ENCODE measurements at places on chromosomes 1 and 21. TPM values are rescaled to one million over a fixed set of nuclear protein-coding genes. Genes with fewer than 3 reads are reported as not detected.

DNA sequence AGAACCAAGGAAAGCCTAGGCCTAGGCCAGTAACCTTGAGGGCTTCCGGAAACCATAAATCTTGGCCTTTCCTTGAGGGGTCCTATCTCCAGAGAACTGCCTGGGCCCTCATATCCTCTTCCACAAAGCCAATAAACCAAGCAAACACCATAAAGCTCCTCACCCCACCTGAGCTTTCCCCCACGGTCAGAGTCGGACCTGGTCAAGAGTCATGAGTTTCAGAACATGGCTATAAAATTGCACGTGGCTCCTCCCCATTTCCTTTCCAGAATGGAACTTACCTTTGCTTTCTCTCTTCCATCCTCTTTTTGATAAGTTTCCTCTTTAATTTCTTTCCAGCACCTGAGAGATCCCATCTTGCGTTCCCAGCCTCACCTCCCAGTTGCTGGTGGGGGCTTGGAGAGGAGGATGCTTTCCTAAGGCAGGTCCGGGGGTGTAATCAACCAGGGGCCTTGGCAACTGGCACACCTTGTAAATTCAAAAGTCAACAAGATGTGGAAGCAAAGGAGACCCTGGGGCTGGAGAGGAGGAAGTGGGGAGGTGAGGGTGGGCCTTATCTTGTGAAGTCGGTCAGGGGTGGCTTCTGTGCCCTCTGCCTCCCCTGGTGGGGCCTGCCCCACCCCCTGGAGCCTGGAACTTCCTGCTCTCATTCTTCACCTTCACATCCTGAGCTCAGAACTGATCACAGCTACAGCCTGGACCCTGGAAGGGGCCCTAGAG lies 259.9 kb downstream of the FOXD2 start:
- no peak for DNase-seq

The ZFP69B gene
- 1.6 TPM for total RNA-seq

GRCh38 chr1:240100371-240100934 lies 8.8 kb downstream of the FMN2 start:
- DNase-seq = no peak

The CNIH3 gene
- total RNA-seq = 3.1 TPM

DNA sequence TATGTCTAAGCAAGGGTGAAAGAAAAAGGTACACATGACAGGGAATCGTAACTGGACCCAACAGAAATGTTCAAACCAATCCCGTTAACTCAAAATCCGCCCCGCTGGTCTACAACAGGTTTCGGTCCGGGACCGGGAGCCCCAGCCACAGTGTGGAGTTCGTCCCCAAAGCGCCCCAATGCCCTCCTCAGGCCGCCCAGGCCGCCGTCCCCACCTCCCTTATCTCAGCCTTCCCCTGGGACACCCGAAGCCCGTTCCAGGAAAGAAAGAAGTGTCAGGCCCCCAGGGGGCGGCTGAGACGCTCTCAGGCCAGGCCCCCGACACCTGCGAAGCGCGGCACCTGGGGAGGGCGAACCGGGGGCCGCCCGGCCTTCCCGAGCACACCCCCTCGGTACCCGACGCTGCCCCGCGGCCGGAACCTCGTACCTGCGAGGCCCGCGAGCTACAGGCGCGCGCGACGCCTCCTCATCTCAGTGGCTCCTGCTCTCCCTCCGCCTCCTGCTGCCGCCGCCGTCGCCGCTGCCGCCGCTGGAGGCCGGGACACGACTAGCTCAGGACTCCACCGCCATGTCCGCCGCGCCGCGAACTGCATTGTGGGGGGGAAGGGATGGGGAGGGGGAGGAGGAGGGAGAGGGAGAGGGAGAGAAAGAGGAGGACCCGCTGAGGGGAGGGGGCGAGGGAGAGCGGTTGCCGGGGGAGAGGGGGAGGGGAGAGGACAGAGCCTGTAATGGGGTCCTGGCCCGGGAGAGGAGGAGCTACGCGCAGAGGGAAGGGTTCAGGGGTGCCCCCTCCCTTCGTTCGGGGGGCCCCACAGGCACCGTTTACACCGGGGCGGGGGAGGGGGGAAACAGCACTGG lies at the start of gene TUT4:
Gene TUT4, minus strand, starts transcription at position 588 of the 857 bp plus-strand sequence. CDS start 26,812 bp downstream, outside the sequence.
- DNase-seq = no peak

The TMPRSS3 gene
- total RNA-seq = not detected

DNA sequence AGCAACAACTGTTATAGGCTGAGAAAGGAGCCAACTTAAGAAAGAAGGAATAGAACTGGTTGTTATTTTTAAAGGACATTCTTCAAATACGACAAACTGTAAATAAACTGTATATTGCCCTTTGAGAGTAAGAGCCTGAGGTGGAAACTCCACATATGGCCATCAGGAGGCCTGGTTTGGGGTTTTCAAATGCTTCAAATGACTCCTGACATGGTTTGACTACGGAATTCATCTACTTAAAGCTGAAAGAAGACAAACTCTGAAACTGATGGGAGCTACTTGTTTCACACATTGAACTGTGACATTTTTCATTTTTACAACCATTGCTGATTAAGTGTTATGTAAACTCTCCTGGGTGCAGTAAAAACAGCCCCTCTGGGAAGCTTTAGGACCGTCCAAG lies 59.8 kb downstream of the NGF start:
- DNase-seq = no peak

DNA sequence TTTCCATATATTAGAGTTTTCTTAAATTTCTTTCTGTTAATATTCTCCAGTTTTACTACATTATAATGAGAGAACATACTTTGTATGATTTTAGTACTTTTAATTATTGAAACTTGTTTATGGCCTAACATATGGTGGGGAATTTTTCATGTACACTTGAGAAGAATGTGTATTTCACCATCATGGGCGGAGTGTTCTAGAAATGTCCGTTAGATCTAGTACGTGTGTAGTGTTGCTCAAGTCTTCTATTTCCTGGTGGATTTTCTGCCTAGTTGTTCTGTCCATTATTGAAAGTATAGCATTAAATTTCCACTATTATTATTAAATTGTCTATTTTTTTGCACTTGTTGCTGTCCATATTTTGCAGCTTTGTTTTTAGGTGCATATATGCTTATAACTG lies 64.0 kb upstream of the RGS21 start:
- no peak for DNase-seq

DNA sequence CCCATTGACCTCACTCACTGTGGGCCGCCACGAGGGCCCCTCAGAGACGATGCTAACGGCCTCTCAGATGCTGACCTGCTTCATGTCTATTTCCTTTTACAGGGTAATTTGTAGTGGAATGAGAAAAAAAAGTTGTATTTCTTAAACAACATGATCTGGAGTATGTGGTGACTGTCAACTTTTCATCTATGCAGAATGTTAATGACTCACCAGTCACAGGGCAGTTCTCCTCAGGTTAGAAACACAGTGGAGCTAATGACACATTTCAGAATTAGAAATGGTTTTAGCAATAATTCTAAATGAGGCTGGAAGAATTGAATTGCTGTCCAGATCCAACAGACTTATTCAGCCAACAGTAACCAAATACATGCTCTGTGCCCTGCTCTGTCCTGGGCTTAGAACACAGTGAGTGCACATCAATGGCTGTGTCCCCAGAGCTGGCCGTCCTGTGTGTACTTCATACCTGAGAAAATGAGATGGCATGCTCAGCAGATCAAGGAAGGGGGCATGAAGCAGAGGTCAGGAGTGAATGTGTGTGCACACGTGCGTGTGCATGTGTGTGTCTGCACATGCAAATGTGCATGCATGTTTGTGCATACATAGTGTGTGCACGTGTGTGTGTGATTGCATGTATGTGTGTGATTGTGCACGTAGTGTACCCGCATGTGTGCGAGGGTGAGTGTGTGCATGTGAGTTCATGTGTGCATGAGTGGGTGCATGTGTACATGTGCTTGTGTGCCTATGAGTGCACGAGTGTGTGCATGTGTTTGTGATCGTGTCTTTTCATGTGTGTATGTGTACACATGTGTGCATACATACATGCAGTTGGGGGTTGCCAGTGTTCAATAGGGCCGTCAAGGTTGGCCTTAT lies 145.3 kb downstream of the PCBP3 start:
- no peak for DNase-seq

The CCDC27 gene
- not detected for total RNA-seq

DNA sequence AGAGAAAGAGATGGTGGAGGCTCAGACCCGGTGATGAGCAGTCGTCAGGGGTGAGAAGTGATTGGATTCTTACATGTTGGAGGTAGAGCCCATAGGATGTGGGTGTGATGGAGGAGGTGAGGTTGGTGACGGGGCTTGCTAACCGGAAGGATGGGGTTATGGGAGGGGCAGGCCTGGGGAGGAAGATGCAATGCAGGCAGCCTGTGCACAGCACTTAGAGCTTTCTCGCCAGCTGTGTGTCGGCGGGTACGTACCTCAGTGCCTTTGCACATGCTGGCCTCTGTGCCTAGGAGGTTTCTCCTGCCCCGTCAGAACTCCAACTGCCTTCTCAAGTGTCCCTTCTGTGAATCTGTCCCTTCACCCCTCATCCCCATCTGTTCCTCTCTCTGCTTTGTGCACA lies 2.9 kb upstream of the BSND start:
- DNase-seq = no peak

DNA sequence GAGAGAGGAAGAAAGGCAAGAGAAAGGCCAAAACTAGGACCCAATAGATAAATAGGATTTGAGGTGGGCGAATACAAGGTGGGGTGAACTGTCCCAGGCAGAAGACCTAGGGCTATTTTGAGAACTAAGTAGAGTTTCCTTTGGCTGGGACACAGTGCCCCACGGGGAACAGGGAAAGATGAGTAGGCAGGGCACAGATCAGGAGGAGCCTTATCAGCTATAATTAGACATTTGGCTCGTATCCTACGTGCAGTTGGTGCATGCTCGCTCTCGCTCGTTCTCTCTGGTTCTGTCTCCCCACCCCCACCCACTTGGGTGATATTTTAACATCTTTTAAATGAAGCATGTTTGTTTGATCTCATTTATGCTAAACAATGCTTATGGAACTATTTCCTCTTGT lies 235.0 kb upstream of the JUN start:
- no peak for DNase-seq

GRCh38 chr1:237677979-237678378 lies 212.7 kb downstream of the ZP4 start:
- DNase-seq = no peak

The NOS1AP gene
- total RNA-seq = 2.0 TPM

All from glomerular endothelial cell (primary cell).